Foreskin fibroblast (primary cell): ENCODE measurements at places on chromosomes 16 and 17.

GRCh38 chr17:42224651-42225050 lies 30.4 kb upstream of the GHDC start:
- DNase-seq = no peak

GRCh38 chr16:51009813-51010212 lies 141.3 kb downstream of the SALL1 start:
- no peak for DNase-seq

DNA sequence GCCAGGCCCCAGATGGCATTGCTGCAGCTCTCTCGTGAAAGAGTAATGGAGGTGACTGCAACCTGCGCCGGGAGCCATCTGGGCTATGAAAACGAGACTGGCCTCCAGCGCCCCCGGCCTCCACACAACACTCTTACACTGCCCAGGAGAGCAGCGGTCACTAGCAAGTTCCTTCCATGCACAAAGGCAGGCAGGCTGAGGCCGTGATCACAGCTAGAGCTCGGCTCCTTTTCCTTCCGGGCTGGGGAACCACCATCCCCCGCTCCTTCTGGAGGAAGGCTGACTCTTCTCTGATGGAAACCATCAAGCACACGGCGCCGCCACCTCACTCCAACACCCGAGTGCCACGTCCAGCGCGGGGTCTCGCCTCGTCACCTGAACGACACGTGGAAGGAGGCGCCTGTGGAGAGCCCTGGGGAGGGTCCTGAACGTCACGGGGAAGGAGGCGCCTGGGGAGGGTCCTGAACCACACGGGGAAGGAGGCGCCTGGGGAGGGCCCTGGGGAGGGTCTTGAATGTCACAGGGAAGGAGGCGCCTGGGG lies 61.9 kb downstream of the KLHDC4 start:
- no peak for DNase-seq

DNA sequence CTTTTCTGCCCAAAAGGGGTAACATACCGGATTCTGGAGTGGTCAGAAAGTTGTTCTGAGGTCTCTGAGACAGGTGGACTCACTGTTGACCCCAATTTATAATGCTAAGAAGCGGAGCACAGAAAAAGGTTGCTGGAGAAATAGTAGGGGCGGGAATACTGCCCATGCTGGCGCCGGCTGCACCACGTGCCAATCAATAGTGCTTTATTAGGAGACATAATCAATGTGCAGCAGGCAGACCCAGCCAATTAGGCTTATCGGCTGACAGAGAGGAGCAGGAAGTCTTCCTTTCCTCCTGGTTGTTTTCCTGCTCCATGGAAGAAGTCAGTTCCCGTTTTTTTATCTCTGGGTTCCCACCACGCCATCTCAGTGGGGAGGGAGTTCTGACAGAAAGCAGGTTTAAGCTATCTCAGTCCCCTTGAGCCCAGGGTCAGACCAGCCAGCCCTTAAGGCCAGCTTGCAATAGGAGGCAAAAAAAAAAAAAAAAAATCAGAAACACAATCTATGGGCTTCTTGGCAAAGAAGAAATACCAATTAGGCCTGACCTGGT lies 68.2 kb upstream of the IRX6 start:
- DNase-seq = no peak

DNA sequence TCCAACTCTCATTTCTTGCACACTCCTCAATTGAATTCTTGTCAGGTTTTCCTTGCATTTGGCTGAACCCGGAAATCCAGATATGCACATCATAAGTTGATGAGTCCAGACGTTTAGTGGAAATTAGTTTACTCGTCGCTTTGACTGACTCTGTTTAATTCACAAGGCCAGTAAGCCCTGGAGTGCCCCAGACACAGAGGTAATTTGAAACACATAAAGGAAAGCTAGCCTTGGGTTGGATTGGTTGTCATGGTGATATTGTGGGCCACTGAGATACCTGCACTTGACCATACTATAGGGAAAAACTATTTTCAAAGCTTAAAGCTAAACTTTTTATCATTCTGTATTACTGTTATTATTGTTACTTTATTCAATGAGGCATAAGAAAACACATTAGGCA lies 178.3 kb upstream of the CA10 start:
- no peak for DNase-seq

DNA sequence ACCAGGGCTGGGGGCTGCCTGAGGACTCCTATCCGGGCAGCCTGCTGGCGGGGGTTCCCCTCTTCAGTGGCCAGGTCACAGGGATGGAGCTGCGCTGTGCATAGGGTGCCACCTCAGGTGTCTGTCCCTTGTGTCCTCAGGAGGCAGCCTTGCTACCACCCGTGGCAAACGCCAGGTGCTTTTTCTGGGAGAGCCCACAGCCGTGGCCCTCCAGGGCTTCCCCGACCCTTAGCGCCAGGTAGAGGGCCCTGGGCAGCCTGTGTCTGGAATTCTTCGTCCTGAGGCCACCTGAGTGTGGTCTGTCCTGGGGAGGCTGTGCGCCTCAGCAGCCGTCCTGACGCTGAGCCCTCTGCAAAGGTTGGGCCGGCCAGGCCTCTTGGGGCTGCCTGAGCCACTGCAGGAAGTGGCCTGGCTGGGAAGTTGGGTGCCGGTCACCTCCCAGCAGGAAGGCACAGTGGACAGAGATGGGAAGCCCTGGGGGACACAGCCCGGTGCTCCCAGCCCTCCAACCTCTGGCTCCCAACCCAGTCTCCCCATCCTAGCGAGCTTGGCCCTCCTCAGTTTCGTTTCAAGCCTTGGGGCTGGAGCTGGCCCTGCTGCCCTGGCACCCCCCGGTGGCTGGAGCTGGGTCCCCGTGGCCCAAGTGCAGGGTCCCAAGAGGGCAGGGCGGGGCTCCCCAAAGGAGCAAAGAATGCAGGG lies 7.6 kb upstream of the BAIAP3 start:
- DNase-seq = no peak
